MCF 10A (cell line): ENCODE measurements at places on chromosomes 7 and 10. TPM values are rescaled to one million over a fixed set of nuclear protein-coding genes. Genes with fewer than 3 reads are reported as not detected.

DNA sequence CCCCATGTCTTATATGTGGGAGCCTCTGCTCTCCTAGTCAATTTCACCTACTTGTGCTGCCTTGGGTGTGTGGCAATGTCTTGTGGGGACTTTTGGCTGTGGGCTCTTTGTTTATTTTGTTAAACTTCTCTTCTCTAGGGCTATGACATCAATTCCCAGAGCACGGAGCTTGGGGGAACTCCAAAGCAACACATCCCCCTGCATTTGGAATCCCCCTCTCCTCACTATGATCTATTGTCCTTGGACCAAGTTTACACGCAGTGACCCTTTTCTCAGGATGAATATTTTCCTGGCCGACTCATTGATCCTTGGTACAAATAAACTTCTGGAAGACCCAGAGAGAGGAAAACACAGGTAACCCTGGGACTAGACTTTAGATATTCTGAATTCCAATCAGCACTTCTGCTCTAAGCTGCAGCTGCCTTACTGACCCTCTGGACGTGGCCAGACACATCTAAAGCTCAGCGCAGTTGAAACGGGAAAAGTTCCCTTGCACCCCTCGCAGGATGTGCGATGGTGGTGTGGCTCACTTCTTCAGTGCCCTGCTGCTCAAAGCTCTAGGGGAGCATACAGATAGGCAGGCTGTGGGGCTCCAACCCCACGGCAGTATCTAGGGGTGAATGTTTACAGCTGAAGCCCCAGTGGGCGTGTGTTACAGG, 110.8 kb downstream of the TMEM178B start:
- no peak for DNase-seq

- no peak for DNase-seq
Measured at GRCh38 chr10:47330804-47331203, 8.6 kb downstream of the GDF2 start.

GRCh38 chr7:150938566-150938965, 39.6 kb downstream of the KCNH2 start:
- DNase-seq = no peak

The CNPY4 gene
- 2.9 and 3.0 TPM in 2 replicates for total RNA-seq
